ENCODE measurements at places on chromosomes 6 and 20. TPM values are rescaled to one million over a fixed set of nuclear protein-coding genes. Genes with fewer than 3 reads are reported as not detected.

GRCh38 chr20:5484926-5485325 lies 168.2 kb upstream of the PROKR2 start:
- no peak overlapping the region for H3K4me3 ChIP-seq
- H3K27ac ChIP-seq, result no peak overlapping the region
- H3K36me3 ChIP-seq, result no peaks in the 10 kb centered on the region
- no peaks in the 10 kb centered on the region for H3K27me3 ChIP-seq

The TFAP2D gene
- not detected for total RNA-seq

GRCh38 chr20:15618110-15618509 lies 955.1 kb downstream of the KIF16B start:
- no peak overlapping the region for H3K4me3 ChIP-seq
- no peaks in the 10 kb centered on the region for H3K36me3 ChIP-seq
- H3K27ac ChIP-seq, result no peak overlapping the region
- DNase-seq, result no peak
- H3K27me3 ChIP-seq, result no peaks in the 10 kb centered on the region

DNA sequence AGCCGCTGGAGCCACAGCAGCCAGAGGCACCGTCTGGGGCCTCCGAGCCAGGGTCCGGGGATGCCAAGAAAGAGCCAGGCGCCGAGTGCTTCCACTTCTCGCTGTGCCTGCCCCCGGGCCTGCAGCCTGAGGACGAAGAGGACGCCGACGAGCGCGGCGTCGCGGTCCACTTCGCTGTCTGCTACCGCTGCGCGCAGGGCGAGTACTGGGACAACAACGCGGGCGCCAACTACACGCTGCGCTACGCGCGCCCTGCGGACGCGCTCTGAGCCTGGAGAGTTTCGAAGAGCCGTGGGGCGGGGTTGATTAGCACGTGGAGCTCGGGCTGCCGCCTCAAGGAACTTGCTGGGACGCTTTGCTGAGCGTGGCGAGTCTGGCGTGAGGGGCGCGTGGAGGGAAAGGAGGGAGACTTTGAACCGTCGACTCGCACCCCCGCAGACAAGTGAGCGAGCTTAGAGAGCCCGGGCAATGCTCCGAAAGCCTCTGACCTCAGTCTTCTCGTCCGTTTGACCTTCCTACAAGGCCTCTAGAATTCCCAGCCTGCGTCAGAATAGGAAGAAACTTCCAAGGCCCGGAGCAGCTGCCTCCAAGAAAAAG lies 1.3 kb downstream of the PPP1R3G start:
- H3K27me3 ChIP-seq, result no peaks in the 10 kb centered on the region
- no peaks in the 10 kb centered on the region for H3K4me1 ChIP-seq
- no peak for DNase-seq
- H3K27ac ChIP-seq, result no peak overlapping the region

- no peaks in the 10 kb centered on the region for H3K27me3 ChIP-seq
- no peaks in the 10 kb centered on the region for H3K36me3 ChIP-seq
- H3K4me3 ChIP-seq, result no peak overlapping the region
These were observed 36.1 kb downstream of the NCR2 start for GRCh38 chr6:41371461-41371991.

The DNAH8 gene
- not detected for total RNA-seq

DNA sequence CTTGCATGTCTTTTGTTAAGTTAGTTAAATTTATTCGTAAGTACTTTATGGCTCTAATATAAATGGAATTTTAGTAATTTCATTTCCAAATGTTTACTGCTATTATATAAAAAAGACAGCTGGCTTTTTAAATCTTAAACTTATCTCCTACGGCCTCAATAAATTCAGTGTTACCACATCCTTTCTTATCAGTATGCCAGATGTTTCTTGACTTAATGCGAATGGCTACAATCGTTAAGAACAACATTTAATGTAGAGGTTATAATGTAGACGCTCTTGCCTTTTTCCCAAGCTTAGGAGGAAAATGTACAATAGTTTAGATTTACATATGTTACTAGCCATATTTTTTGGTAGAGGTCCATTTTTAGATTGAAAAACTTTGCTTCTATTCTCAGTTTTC lies 659.4 kb downstream of the TENT5A start:
- DNase-seq, result no peak
- no peak overlapping the region for H3K27ac ChIP-seq
- no peaks in the 10 kb centered on the region for H3K27me3 ChIP-seq
- H3K36me3 ChIP-seq, result no peaks in the 10 kb centered on the region
- no peak overlapping the region for H3K4me3 ChIP-seq

The PDYN gene
- not detected for total RNA-seq

GRCh38 chr6:72856801-72857200 lies 234.9 kb downstream of the KCNQ5 start:
- no peak overlapping the region for H3K27ac ChIP-seq
- H3K36me3 ChIP-seq, result no peaks in the 10 kb centered on the region
- no peak for DNase-seq

DNA sequence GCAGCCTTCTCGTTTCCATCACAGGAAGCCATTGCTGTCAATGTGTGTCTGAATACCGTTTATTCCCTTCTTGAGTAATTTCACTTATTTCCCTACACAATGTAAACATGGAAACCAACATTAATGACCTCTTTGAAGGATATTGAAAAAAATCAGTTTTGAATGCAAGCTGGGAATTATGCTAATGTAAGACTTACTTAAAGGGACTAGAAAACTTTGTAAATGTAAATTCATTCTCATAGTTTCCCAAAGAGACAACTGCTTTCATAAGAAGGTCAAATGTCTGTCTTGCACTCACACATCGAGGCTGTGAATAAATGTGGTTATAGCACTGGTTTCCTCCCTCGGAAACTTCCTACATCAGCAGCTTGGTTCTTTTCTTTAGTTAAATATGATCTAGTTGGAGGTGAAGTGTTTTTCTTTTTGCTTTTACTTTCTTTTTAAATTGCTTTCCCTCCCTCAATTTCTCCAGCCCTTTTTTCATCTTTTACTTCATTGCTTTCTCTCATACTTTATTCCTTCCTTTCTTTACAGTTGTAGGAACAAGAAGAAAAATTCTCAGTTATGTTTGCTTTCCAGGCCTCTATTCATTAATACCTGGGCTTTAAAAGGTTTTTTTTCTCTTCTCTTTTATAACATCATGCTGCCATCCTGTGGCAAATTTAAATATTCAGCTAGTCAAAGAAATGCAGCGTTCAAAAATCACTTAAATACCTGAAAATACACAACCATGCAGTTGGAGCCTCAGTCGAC lies 108.3 kb downstream of the TNFAIP3 start:
- no peaks in the 10 kb centered on the region for H3K36me3 ChIP-seq
- no peaks in the 10 kb centered on the region for H3K4me1 ChIP-seq
- H3K4me3 ChIP-seq, result no peak overlapping the region
- no peaks in the 10 kb centered on the region for H3K27me3 ChIP-seq
- H3K27ac ChIP-seq, result no peak overlapping the region

- H3K27ac ChIP-seq, result no peak overlapping the region
- DNase-seq, result no peak
- no peaks in the 10 kb centered on the region for H3K4me1 ChIP-seq
- H3K27me3 ChIP-seq, result no peaks in the 10 kb centered on the region
- no peak overlapping the region for H3K4me3 ChIP-seq
- no peaks in the 10 kb centered on the region for H3K36me3 ChIP-seq
These were observed 1163.6 kb upstream of the CITED2 start for GRCh38 chr6:140537834-140538705.

DNA sequence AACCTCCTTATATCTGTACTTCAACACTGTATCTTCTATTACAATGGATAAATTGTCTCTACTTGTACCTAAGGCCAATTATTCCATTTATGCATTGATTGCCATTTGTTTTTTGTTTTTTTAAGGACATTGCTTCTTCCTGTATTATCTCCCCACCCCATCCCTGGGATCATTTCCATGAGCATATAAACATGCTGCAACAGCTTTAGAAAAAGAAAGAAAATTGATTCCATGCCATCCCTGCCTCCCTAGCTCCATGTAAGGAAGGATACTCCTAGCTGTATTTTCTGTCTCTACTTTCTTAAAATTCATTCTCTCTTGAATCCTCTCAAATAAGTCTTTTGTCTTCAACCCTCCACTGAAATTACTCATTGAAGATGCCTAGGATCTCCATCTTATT lies 101.8 kb upstream of the SIM1 start:
- peaks cover 9% of the 10 kb centered on the region for H3K4me1 ChIP-seq
- H3K4me3 ChIP-seq, result no peak overlapping the region
- H3K27ac ChIP-seq, result no peak overlapping the region
- no peaks in the 10 kb centered on the region for H3K27me3 ChIP-seq

- peak; percentile 61 for DNase-seq
- no peaks in the 10 kb centered on the region for H3K27me3 ChIP-seq
- H3K4me3 ChIP-seq, result no peak overlapping the region
- H3K4me1 ChIP-seq, result no peaks in the 10 kb centered on the region
- no peak overlapping the region for H3K27ac ChIP-seq
These were observed 31.1 kb upstream of the ENPP4 start for GRCh38 chr6:46098678-46099077.

The PLEKHG1 gene
- total RNA-seq, result 20.3 TPM

The CASP8AP2 gene
- total RNA-seq, result 4.6 TPM

GRCh38 chr6:37679539-37680476 lies 17.9 kb downstream of the MDGA1 start:
- no peaks in the 10 kb centered on the region for H3K27me3 ChIP-seq
- no peak for DNase-seq
- H3K27ac ChIP-seq, result no peak overlapping the region

- H3K4me3 ChIP-seq, result no peak overlapping the region
- no peaks in the 10 kb centered on the region for H3K4me1 ChIP-seq
- H3K27ac ChIP-seq, result no peak overlapping the region
- DNase-seq, result no peak
These were observed 27.1 kb upstream of the SMOC2 start for GRCh38 chr6:168413856-168414255.

The HLA-DRB5 gene
- 2.0 TPM for total RNA-seq

DNA sequence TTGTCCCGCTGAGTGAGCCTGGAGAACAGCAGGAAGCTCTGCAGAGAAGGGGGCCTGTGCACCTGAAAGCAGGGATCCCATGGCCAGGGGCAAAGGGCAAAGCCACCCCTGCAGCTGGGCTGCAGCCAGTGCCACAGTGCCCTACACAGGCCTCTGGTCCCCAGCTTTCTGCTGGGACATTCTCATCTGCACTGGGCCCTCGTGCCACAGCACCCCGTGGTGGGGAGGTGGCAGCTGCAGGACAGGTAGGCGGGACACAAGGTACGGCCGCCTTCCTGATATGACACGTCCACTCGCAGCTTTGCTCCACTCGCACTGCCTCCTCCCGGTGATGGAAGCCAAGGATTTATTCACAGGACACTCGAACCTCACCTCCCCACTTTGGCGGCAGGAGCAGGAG lies 27.2 kb downstream of the INSM1 start:
- no peak overlapping the region for H3K4me3 ChIP-seq
- no peak for DNase-seq
- peaks cover 32% of the 10 kb centered on the region for H3K36me3 ChIP-seq
- H3K27ac ChIP-seq, result no peak overlapping the region

The PROKR2 gene
- not detected for total RNA-seq

GRCh38 chr6:164164876-164165275 lies 750.4 kb downstream of the QKI start:
- H3K27me3 ChIP-seq, result no peaks in the 10 kb centered on the region
- no peak overlapping the region for H3K4me3 ChIP-seq
- H3K36me3 ChIP-seq, result no peaks in the 10 kb centered on the region
- H3K4me1 ChIP-seq, result no peaks in the 10 kb centered on the region

The ECT2L gene
- total RNA-seq, result not detected

The EDN3 gene
- not detected for total RNA-seq

DNA sequence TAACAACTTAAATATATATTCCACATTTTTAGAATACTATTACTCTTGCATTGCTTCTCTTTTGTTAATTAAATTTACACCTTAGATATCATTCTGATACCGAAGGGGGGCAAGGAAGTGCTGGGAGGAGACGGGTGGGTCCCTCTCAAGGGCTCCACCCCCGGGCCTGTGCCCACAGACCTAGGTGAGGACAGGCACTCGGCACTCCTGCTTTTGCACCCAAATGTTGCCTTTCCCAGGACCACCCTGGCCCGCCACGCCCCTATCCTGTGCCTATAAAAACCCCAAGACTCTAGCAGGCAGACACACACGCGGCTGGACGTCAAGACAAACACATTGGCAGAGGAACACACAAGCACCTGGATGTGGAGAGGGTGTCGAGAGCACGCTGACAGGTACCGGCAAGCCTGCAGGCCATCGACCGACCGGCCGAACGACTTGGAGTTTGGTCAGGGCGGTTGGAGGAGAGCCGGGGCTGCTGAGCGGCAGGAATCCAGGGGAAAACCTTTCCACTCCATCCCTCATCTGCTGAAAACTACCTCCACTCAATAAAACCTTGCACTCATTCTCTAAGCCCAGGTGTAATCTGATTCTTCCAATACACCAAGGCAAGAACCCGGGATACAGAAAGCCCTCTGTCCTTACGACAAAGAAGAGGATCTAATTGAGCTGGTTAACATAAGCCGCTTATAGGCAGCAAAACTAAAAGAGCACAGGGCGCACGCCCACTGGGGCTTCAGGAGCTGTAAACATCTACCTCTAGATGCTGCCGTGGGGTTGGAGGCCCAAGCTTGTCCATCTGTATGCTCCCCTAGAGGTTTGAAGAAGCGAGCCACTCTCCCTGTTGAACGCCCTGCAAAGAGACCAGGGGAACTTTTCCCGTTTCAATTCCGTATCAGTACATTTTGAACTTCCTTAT lies 197.4 kb upstream of the PRSS16 start:
- peak; percentile 52 for DNase-seq
- no peak overlapping the region for H3K27ac ChIP-seq
- no peaks in the 10 kb centered on the region for H3K36me3 ChIP-seq
- H3K27me3 ChIP-seq, result no peaks in the 10 kb centered on the region

The ZFP57 gene
- 0.11 TPM for total RNA-seq

GRCh38 chr6:16621002-16621401 lies 140.3 kb downstream of the ATXN1 start:
- no peak overlapping the region for H3K27ac ChIP-seq
- H3K27me3 ChIP-seq, result no peaks in the 10 kb centered on the region
- H3K36me3 ChIP-seq, result no peaks in the 10 kb centered on the region
- no peak for DNase-seq
- no peak overlapping the region for H3K4me3 ChIP-seq
- H3K4me1 ChIP-seq, result no peaks in the 10 kb centered on the region

DNA sequence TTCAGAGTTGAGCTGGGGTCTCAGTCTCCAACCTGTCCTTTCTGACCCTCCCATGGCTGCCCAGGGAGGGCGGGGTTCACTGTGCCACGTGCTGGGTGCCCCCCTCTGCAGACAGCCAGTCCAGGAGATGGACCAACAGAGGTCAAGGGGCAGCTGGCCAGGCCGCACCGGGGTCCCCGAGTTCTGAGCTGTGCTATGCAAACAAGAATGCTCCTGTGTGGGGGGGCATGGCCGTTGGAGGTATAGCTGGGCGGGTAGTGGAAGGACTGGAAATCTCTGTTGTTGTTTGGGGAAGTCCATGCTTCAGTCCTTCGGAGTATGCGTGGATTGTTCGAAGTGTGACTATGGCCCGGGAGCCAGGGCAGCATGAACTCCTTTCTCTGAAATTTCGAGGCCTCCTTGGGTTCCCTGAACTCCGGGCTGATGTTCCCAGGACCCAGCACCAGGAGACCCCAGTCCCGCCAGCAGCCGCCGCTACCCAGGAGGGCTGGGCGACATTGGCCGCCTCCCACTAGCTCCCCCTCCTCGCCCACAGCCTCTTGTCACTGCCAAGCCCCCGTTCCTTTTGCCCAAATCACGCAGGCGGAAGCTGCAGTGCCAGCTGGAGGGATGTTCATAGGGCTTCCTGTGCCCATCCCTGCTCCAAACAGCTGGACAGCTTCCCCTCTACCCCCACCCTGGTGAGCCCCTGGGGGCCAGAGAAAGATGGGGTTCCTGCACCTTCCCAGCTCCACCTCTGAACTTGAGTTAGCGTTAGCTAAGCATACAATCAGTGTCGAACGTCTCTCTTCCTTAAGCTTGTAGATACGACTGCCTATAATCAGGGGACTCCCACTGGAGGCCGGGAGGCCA lies 126.6 kb downstream of the TAF4 start:
- DNase-seq, result peak; percentile 33
- no peak overlapping the region for H3K4me3 ChIP-seq
- H3K4me1 ChIP-seq, result no peaks in the 10 kb centered on the region
- no peaks in the 10 kb centered on the region for H3K27me3 ChIP-seq

The PHF3 gene
- 29.5 TPM for total RNA-seq

Measured in right lobe of liver (tissue), 6 donors.